ENCODE measurements at places on chromosomes 2 and 18.
A peak's percentile ranks its signal among the peaks of the same experiment; 100 is the strongest.

GRCh38 chr2:54639609-54640008, 83.9 kb upstream of the EML6 start:
- no peak for DNase-seq

DNA sequence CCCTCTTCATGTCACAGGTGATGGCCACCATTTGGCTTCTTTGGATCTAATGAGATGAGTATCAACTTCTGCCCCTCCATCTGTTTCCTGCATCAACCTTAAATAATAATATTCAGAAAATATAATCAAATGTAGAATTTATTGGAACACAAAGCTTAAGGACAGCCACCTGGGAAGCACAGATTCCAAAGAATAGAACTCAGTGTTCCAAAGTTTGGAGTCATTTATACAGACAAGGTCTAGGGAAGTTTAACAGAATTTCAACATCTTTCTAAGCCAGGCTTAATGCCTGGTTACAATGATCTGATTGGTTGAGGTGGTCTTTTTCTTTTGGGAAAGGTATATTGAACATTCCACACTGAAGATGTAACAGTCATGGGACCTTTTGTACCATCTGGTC, 218.0 kb upstream of the PIEZO2 start:
- no peak for DNase-seq

GRCh38 chr2:142857256-142858164, 20.0 kb upstream of the KYNU start:
- DNase-seq, result peak; percentile 66

DNA sequence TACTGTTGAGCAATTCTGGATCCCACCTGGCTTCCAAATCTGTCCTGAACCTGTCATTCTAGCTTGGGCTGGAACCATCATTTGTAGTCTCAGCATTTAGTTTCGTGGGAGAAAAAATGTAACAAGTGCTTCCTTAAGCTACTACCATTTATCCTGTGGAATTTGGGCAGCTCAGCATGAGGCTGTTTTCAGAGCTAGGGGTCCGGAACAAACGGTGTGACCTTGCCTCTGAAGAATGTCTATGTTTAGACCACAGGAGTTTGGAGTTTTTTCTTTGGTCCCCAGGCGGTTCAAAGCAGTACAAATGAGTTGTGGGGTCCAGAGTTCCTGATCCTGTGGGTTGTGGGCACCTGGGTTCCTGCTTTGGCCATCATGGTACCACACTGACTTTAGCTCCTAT, 59.1 kb upstream of the TMEM178A start:
- DNase-seq, result no peak

DNA sequence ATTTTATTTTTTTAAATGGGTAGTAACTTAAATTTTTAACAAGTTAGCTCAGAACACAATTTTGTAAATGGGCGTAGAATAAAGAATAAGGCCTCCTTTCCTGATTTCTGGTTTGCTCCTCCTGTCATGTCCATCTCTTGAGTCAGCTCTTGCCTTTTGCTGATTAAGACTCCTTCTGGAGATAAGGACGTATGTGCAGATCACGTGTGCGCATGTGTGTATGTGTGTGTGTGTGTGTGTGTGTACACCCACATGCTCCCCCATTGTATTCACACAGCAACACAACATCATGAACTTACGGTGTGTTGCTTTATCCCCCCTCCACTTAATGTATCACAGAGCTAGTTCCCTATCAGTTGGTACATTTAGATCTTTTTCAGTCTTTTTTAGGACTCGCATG, 182.9 kb downstream of the PRKCE start:
- no peak for DNase-seq

GRCh38 chr18:62523631-62524439, 1.0 kb downstream of the ZCCHC2 start:
- peak; percentile 46 for DNase-seq

GRCh38 chr2:231008131-231008530, 12.2 kb downstream of the SPATA3 start:
- no peak for DNase-seq

- DNase-seq, result peak; percentile 44
These were observed 617 bp downstream of the CCDC142 start for GRCh38 chr2:74481961-74482800.

- no peak for DNase-seq
These were observed 41.7 kb upstream of the SLC3A1 start for GRCh38 chr2:44233450-44234128.

DNA sequence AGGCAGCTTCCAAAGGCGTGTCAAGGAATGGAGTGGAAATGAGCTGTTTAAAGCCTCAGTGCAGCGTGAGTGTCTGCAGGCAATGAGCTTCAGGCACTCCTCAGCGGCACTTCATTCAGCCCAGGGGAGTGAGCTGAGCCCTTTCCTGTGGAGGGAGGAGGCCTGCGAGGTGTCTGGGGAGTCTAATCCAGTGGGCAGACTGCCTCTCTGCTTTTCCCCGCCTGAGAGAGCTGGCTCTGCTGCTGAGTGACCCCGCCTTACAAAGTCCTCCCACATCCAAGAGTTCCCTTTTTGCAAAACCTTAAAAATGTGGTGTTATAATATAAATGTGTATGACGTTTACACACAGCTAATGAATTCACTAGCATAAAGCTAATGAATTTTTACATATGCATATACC, 7.0 kb upstream of the LDLRAD4 start:
- peak; percentile 47 for DNase-seq

DNA sequence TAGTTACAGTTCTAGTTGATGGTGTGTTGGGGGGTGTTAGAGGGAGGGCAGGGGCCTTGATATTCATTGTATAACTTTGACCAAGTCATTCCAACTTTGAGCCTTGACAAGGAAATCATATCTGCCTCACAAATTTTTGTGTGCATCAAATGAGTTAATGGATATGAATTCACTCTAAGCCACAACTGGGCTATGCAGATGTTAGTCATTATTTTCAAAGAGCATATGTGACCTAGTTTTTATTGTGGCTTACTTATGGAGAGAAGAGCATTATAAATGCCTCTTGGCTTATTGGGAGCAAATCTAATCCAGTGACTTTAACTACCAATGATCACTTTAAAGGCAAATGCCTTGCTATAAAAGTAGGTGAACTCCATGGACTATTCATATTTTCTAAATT, 250.2 kb downstream of the LPIN1 start:
- no peak for DNase-seq

GRCh38 chr18:13316063-13316462, 97.5 kb downstream of the LDLRAD4 start:
- no peak for DNase-seq

DNA sequence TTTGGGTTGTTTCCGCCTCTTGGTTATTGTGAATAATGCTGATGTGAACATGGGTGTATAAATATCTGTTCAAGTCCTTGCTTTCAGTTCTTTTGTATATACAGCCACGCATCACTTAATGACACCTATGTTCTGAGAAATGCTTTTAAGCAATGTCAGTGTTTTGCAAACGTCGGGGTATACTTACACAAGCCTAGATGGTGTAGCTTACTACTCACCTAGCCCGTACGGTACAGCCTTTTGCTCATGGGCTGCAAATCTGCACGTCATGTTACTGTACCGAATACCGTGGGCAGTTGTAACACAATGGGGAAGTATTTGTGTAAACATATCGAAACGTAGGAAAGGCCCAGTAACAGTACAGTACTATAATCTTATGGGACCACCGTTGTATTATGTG, 12.4 kb downstream of the RALB start:
- DNase-seq, result peak; percentile 80

- peak; percentile 69 for DNase-seq
These were observed at the start of gene ASAP2 for GRCh38 chr2:9205963-9206948. Gene ASAP2 (plus strand): TSS chr2:9206812. CDS start chr2:9207105, 293 bp downstream.

DNA sequence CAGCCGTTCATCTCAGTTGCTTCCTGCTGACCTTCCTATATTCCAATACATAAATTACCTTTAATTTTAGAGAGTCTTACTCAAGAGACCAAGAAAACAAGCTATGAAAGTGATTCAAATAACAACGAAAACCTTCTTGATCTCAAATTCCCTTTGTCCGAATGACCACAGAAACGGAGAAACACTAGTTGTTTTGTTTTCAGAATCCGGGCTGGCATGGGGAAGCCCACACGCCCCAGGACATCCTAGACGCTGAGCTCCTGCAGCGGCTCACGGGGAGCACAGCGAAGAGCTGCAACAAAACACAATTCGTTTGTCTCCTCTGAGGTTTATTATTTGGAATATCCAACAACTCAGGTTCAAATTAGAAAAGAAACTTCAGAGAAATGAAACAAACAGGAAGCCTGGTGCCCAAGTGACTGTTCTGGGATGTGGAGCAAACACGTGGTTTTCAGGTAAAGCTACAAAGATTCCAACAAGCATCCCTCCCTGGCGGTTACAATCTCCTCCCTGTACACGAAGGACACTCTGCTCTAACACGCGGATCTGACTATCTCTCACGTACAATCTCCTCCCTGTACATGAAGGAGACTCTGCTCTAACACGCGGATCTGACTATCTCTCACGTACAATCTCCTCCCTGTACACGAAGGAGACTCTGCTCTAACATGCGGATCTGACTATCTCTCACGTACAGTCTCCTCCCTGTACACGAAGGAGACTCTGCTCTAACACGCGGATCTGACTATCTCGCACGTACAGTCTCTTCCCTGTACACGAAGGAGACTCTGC, 237.5 kb downstream of the TWIST2 start:
- no peak for DNase-seq

DNA sequence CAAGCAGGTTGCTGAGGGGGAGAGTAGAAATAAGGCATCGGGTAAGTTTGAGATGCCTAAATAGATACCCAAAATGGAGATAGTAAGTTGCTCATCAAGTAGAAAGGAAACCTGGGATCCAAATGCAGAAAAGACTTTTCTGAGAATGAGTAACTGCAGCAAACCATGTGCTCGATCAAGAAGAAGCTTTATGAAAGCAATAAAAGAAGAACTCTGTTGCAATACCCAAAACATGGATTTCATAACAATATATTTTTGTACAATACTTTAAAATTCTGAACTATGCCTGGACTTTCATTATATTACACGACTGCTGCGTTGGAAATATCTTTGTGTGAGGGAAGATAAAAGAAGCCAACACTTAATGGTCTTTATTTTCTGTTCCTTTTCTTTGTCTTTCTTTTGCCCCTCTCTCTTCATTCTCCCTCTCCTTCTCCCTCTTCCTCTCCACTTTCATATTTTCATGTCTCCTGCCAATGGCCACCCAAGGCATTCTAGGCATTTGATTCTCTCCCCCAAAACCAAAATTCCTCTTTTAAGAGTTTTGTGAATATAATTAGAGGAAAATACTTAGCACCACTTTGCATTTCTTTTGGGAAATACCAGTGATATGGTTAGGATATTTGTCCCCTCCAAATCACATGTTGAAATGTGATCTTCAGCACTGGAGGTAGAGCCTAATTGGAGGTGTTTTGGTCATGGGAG, 257.6 kb downstream of the MREG start:
- DNase-seq, result peak; percentile 82

DNA sequence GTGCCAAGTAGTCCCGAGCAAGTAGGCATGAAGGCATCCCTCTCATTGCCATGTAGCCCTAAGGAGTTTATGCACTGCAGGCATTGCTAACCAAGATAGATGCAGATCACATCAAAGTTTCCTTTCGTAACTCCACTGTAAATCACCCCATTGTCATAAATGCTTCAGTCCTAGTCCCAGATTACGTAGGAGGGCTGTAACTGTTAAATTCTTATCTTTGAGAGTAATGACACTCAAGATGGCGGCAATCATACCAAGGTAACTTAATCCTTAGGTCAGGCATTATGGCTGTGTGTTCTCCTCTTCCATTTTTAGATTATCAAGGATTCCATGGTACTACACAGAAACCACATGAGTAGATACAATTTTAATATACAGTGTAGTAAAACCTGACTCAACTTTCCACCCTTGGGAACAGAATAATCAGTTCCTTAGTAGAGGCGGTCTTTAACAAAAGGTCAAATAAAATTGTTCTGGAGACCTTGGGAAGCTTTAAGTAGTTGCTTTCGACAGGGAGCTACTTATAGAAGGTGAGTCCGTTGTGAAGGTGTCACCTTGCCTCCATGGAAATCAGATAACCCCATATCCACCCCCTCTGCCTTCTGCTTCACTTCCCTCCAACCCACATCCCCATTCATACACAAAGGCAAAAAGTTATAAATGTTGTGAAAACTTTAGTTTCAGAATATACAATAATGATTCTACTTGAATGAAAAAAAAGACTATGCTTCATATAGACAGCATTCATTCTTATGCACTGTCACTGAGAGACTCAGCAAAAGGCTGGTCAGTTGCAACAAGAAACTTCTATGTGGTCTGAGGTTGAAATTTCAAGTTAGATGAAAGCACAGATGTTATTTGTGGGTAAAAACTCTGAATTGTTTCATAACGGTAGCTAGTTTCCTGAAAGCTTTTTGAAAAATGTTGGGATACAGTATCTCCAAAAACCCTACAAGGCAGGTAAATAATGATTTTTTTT, 64.8 kb upstream of the GALNT5 start:
- no peak for DNase-seq

GRCh38 chr18:22594155-22594690, 176.5 kb upstream of the CTAGE1 start:
- no peak for DNase-seq

- no peak for DNase-seq
These were observed 437.1 kb downstream of the DCDC2C start for GRCh38 chr2:4140281-4140970.

DNA sequence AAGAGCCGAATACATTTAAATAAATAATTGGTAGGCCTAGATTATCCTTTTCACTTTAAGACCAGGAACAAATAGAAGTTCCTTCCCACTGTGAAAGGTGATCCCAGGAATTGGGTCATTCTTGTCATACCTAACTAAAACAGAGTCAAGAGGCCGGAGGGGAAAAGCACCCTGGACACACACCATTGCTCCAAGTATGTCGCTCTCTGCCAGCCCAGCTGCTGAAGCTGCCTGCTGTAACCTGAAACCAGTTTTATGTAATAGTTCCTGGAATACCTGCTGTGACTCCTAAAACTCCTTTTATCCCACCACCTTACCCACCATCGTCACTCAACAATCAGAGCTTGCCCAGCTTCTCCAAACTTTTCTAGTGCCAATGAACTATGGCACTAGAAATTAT, 217.1 kb downstream of the PTPRM start:
- DNase-seq, result no peak

GRCh38 chr2:212536817-212537725, 1.5 kb downstream of the ERBB4 start:
- DNase-seq, result no peak

DNA sequence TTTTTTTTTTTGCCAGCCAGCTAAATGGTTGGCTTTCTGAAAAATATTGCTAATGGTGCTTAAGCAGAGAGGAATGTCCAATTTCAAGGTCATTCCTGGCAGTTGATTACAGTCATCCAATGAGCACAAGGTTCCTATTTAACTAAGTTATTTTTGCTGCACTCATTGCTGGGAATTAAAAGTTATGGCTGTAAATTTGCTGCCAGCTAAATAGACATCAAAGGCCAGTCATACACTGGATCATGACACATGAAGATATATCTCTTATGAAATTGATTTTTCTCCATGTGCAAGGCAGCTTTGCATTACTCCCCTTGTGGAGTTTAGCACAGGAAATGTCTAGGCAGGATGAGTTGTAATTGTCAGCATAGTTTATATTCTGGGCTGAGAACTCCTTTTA, 1898.4 kb upstream of the CELF4 start:
- DNase-seq, result no peak
